T-helper 9 cell (primary cell): ENCODE measurements at places on chromosomes 16 and 17.
A peak's percentile ranks its signal among the peaks of the same experiment; 100 is the strongest.

- no peak for DNase-seq
Observed at GRCh38 chr16:69412287-69412686, 12.1 kb upstream of the CYB5B start.

DNA sequence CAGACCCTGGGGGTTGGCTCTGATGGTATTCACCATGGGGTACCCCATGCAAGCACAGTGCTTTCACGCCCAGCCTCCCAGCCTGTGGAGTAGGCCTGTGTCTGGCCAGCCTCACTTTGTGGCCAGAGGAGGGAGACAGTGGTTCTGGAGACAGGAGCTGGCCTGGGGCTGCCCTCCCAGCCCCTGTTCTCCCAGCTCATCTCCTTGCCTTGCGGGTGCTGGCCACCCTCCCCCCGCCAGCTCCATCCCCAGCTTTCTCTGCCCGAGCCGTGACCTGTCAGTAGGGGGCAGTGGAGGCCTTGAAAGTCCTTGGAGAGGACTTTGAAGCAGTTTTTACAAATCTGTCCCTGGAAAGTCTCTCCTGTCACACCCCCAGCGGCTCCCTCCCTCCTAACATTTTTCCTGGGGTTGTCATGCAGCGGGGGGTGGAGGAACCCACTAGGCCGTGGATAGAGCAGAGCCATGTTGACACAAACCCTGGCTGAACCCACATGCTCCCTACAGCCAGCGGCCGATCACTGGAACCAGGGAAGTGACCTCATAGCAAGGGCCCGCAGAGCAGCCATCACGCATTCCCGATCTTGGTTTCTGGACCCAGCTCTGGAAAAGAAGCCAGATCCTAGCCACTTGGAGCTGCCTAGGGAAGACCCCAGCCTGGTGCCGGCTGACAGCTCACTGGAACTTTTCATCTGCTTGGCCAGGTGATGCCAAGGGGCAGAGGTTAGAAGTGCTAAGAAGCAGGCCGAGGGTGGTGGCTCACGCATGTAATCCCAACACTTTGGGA lies 289.4 kb downstream of the SEC14L1 start:
- DNase-seq, result peak; percentile 84

- no peak for DNase-seq
Observed at GRCh38 chr17:72974605-72975232, 117.8 kb downstream of the SLC39A11 start.

DNA sequence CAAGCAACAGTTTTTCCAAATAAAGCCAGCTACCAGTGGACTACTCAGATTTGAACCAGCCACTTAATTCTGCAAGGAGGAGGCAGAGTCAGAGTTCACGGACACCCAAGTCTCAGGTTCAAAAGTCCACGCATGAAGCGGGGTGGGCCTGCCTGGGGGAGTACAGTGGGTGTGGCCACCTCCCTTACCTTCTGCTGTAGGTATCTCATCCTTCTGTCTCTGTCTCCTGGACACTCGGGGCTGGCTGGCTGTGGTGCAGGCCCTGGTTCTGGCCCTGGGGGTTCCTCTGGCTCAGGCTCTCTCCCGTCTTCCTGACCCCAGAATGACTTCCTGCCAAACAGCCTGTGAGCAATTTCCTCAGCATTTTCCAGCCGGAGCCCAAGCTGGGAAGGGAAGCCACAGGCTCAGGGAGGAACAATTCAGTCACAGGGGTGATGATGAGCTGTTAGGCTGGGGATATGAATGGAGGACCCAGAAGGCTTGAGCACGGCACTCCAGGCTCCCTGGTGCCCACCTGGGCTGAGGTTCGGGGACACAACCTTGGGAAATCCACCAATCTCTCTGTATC lies 101.9 kb downstream of the LITAF start:
- DNase-seq, result no peak

DNA sequence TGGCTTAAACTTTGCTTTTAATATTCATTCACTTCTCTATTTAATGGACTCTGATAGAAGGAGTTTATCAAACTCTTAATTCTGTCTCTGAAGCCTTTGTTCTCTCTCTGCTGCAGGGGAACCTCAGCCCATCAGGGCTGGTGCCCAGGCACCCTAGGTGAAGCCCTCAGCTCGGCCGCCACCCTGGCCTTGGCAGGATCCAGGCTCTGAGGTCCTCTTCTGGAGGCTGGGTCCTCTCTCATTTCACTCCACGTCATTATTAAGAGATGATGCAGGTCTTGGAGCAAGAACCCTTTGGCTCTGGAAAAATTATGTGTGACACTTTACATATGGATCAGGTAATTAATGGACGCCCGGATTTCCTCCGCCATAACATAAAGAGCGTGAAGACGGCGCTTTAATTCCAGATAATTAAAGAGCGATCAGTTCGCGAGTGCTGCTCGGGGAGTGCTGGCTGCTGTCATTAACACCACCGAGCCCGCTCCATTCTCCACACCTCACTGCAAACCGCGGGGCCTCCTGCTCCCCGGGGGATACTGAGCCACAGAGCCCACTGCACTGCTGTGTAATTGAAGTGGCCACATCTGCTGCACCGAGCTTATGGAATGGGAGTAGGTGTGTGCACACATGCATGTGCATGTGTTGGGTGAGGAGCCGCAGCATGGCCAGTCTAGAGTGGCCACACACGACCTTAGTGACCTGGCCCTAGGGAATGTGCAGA lies 259.4 kb upstream of the TNRC6C start:
- DNase-seq, result no peak

GRCh38 chr16:87527055-87527724 lies 34.4 kb upstream of the ZCCHC14 start:
- DNase-seq, result no peak

DNA sequence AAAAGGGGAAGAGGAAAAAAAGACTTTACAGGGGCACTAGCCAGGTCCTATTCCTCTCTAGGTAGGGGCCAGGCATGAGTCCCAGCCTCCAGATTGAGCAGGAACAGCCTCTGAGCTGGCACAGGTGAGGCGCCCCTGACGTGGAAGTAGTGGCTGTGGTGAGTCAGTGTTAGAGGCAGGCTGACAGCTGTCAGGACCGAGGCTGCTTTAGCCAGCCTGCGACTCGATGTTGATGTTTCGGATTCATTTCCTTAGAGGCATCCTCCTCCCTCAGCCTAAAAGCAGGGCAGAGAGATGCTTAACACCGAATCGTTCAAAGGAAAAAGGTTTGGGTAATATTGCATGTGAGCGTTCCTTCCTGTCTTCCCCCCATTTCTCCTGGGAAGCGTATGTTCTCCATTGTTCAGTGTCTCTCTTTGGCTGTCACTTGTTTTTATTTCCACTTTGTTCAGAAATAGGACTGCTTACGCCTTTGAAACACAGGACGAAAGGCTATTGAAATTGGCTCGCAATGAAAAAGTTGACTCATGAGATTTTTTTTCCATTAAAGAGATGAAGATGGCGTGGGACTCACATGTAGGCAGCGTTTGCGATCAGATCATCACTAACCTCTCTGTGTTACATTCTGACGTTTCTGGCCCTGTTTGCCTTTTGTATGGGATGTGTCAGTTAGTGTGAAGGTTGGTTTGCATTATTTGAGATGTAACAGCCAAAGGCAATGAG lies 1.3 kb downstream of the KIAA0513 start:
- peak; percentile 69 for DNase-seq

DNA sequence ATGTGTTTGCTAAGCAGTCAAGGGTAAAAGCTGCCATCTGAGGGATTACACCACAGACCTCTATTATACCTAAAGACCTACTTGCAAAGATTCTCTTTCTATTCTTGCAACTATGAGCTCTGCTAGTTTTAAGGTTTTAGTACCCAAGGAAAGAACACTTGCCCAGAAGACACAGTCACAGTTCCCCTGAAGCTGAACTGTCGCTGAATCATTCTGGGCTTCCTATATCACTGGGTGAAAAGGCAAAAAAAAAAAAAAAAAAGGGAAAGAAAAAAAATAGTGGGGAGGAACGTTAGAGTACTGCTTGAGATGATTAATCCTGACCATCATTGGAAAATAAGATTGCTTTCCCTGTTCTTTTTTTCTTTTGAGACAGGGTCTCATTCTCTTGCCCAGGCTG lies 37.9 kb downstream of the LYRM1 start:
- DNase-seq, result no peak

- no peak for DNase-seq
Observed at GRCh38 chr17:57422574-57423164, 166.3 kb downstream of the MSI2 start.

DNA sequence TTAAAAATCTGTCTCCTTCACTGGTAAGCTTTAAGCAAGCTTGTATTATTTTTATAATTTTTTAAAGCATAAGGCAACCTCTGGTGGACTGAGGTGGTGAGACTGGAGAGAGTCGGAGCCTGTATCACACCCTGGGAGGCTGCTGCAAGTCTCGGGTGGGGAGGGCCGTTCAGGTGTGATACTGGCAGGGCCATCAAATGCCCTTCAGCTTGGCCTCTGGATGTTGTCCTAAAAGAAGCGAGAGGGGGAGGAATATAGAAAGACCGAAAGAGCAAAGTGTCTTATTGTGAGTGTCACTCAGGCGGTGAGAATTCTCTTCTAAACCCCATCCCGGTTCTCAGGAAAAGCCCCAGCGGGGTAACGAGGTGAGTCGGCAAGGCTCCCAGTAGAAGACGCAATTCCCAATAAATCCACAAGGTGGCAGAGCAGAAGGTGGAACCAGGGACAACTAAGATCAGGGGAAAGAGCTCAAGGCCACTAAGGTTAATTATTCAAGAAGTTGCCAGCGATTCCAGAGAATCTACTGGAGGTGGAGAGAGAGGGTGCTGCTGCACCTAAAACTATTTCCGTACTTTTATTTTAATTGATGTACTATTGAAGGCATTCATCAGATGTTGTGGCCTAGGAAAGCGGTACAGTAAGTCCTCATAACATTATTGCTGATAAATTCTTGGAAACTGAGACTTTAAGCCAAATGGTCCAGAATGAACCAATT lies 14.1 kb downstream of the C17orf67 start:
- DNase-seq, result peak; percentile 55

- DNase-seq, result no peak
Observed at GRCh38 chr17:63762161-63763078, 11.0 kb downstream of the CCDC47 start.

GRCh38 chr17:61088556-61088955 lies 311.1 kb upstream of the TBX2 start:
- DNase-seq, result no peak

DNA sequence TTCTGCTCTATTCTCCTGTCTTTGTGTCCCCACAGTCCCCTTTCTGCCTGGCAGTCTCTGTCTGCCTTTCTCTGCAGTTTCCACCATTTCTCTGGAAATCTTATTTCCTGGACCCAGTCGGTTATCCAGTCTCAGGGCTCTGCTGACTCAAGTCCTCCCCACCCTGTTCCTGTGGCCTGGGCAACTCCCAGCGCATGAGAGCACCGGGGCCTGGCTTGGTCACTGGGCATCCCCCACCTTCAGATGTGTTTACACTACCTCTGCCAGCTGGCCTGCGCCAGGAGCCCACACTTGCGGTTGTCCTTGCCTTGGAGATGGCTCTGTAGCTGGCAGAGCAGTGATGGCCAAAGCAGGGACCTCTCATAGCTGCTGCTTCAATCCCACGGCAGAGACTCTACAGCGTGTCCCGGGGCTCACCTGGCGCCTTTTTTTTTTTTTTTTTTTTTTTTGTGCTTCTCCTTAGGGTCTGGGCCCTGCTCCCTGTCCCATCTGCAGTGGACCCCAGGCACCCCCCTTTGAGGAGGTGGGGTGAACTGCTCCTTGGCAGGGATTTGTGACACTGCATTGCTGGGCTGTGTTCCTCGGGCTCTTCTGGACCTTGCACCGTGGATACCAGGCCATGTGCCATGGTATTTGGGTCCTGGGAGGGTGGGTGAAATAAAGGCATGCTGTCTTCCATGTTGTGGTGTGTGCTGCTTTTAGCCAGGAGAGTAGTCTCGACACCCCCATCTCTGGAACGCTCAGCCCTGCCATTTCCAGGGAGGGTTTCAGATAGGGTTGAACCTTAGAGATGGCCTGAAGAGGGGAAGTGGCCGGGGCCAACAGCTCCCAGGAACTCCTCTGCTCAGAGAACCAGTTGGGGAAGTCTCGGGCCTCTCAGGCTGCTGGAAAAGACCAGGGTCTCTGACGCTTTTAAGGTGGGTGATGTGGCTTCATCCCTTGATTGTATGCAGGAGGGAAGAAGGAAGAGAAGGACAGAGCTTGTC lies 17.5 kb downstream of the GUCY2D start:
- no peak for DNase-seq

DNA sequence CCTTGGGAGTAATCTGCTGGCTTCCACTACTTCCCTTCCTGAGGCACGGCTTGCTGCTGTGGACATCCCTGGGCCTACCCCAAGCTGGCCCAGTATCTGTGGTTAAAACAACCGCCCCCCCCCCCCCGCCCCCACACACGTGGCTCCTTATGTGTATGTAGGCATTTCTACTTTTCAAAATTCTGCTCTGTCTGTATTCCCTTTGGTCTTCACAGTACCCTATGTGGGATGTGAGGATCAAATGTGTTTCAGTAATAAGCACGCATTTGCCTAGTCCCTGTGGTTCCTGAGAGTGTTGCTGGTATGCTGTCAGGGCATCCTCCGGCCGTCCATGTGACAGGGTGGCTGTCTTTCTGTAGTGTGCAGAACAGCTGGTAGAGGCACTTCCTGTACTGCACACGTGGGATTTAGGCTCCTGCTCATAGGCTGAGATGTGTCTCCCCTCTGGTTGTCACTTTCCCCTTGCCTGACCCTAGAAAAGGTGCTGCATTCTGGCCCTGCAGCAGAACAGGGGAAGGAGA lies 2.2 kb downstream of the NT5M start:
- peak; percentile 21 for DNase-seq

- DNase-seq, result peak; percentile 29
Observed at GRCh38 chr17:45052052-45052772, 780 bp upstream of the DCAKD start.

GRCh38 chr16:5451641-5452040 lies 354.0 kb upstream of the EEF2KMT start:
- DNase-seq, result no peak

DNA sequence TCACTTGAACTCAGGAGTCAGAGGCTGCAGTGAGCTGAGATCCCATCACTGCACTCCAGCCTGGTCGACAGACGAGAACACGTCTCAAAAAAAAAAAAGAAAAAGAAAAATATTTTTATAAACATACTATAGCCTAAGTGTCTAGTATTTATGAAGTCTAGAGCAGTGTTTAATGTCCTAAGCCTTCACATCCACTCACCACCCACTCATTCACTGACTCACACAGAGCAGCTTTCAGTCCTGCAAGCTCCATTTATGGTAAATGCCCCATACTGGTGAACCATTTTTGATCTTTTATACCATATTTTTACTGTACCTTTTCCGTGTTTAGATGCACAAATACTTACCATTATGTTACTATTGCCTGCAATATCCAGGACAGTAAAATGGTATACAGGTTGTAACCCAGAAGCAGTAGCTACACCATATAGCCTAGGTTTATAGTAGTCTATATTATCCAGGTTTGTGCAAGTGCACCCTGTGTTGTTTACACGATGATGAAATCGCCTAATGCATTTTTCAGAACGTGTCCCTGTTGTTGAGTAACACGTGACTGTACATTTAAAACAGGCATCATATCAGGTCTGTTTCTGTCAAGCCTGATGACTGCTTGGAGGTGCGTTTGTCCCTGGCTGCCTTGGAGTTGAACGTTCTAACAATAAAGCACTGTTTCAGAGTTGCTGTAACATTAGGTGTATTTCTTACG lies 10.1 kb downstream of the NUDT7 start:
- DNase-seq, result no peak
